ENCODE measurements at places on chromosomes 11 and 22. TPM values are rescaled to one million over a fixed set of nuclear protein-coding genes. Genes with fewer than 3 reads are reported as not detected.

OR6A2 gene
- total RNA-seq = not detected

TMEM121B gene
- total RNA-seq = 0.48 TPM

CDHR5 gene
- not detected for total RNA-seq

SLC22A12 gene
- total RNA-seq = not detected

COA4 gene
- total RNA-seq = 55.8 TPM

MMP27 gene
- not detected for total RNA-seq

TEX12 gene
- total RNA-seq = not detected

C11orf16 gene
- total RNA-seq = not detected

MYBPC3 gene
- total RNA-seq = not detected

TUBA8 gene
- total RNA-seq = 1.8 TPM

GRCh38 chr11:114614127-114614720 is 18.6 kb upstream of the NXPE4 start:
- H3K27ac ChIP-seq = no peak overlapping the region
- H3K4me1 ChIP-seq = no peaks in the 10 kb centered on the region
- H3K4me3 ChIP-seq = no peak overlapping the region
- H3K27me3 ChIP-seq = no peaks in the 10 kb centered on the region
- peak; percentile 42 for DNase-seq

GRCh38 chr11:118998388-118998717 is 415 bp downstream of the CENATAC start:
- peaks cover 17% of the 10 kb centered on the region for H3K36me3 ChIP-seq
- H3K27ac ChIP-seq = peak overlapping the region; percentile 92
- H3K27me3 ChIP-seq = no peaks in the 10 kb centered on the region
- H3K4me3 ChIP-seq = peak overlapping the region; percentile 95
- peaks cover 28% of the 10 kb centered on the region for H3K4me1 ChIP-seq

GRCh38 chr22:20167643-20168322 is 16.9 kb upstream of the CCDC188 start:
- no peak overlapping the region for H3K27ac ChIP-seq
- no peaks in the 10 kb centered on the region for H3K36me3 ChIP-seq
- H3K4me3 ChIP-seq = no peak overlapping the region

GRCh38 chr11:84214557-84214956 is 928.4 kb upstream of the CCDC90B start:
- H3K36me3 ChIP-seq = no peaks in the 10 kb centered on the region
- no peak overlapping the region for H3K27ac ChIP-seq
- H3K4me3 ChIP-seq = no peak overlapping the region
- no peaks in the 10 kb centered on the region for H3K4me1 ChIP-seq

GRCh38 chr22:50045211-50046018 is 12.7 kb downstream of the TTLL8 start:
- H3K4me1 ChIP-seq = no peaks in the 10 kb centered on the region
- no peak for DNase-seq
- no peak overlapping the region for H3K4me3 ChIP-seq
- H3K36me3 ChIP-seq = no peaks in the 10 kb centered on the region

- no peaks in the 10 kb centered on the region for H3K36me3 ChIP-seq
- no peaks in the 10 kb centered on the region for H3K4me1 ChIP-seq
- no peak for DNase-seq
- H3K27ac ChIP-seq = no peak overlapping the region
- peaks cover 5% of the 10 kb centered on the region for H3K27me3 ChIP-seq
These were observed 41.7 kb downstream of the LMO1 start for GRCh38 chr11:8221917-8222495.

GRCh38 chr11:6576471-6577373 is 26.7 kb downstream of the RRP8 start:
- peaks cover 16% of the 10 kb centered on the region for H3K4me1 ChIP-seq
- no peak overlapping the region for H3K4me3 ChIP-seq
- peak; percentile 44 for DNase-seq
- H3K36me3 ChIP-seq = peaks cover 6% of the 10 kb centered on the region
- no peaks in the 10 kb centered on the region for H3K27me3 ChIP-seq

GRCh38 chr22:37804881-37805809 is 2.6 kb upstream of the GCAT start:
- H3K4me3 ChIP-seq = peak overlapping the region; percentile 82
- DNase-seq = peak; percentile 95
- no peaks in the 10 kb centered on the region for H3K27me3 ChIP-seq
- peaks cover 54% of the 10 kb centered on the region for H3K4me1 ChIP-seq
- no peaks in the 10 kb centered on the region for H3K36me3 ChIP-seq

- no peaks in the 10 kb centered on the region for H3K36me3 ChIP-seq
- peaks cover 2% of the 10 kb centered on the region for H3K27me3 ChIP-seq
- H3K27ac ChIP-seq = no peak overlapping the region
- peaks cover 5% of the 10 kb centered on the region for H3K4me1 ChIP-seq
- peak; percentile 36 for DNase-seq
These were observed 196.9 kb downstream of the ADAMTS15 start for GRCh38 chr11:130645164-130645842.

DNA sequence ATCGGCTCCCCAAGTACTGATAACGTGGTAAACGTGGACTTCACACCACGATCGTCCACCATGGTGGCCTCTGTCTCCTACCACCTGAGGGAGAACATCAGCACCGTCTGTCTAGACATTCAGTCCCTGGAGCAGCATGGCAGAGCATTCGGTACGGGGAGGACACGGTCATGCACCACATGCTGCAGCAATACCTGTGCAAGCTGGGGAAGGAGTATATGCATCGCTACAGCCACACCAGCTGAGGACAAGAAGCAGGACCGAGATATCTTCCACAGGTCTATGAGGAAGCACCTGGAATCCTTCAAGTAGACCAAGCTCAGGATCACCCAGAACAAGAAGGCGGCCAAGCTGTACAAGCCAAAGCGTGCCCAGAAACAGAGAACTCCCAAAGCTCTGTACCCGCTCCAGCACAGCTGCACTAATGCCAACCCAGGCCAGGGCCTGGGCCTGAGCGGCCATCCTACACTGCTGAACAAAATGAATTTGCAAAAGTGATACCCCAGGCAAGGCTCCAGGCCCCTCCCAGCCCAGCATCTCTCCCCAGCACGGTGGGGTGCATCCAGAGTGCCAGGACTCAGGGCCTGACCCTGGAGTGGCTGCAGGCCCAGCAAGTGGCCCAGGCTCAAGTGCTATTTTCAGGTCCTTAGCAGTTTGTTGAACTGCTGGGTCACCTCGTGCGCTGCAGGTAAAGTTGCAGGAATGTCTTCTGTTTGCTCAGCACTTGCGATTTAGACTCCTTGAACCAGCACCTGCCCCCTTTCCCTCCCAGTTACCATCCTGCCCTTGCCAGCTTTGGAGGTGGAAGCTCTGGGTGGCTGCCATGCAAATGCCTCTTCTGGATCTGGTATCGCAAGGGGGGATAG is 119.3 kb upstream of the SERPIND1 start:
- no peaks in the 10 kb centered on the region for H3K4me1 ChIP-seq
- peaks cover 24% of the 10 kb centered on the region for H3K27me3 ChIP-seq
- H3K4me3 ChIP-seq = no peak overlapping the region
- no peaks in the 10 kb centered on the region for H3K36me3 ChIP-seq
- DNase-seq = peak; percentile 80

GRCh38 chr11:12125609-12126149 is 15.3 kb downstream of the MICAL2 start:
- H3K27ac ChIP-seq = no peak overlapping the region
- no peaks in the 10 kb centered on the region for H3K36me3 ChIP-seq
- no peak for DNase-seq
- H3K4me1 ChIP-seq = peaks cover 13% of the 10 kb centered on the region
